Sigmoid colon (tissue), 7 donors: ENCODE measurements at places on chromosomes 5 and 9. TPM values are rescaled to one million over a fixed set of nuclear protein-coding genes. Genes with fewer than 3 reads are reported as not detected.

Gene LEAP2
- 0.36 TPM for total RNA-seq

DNA sequence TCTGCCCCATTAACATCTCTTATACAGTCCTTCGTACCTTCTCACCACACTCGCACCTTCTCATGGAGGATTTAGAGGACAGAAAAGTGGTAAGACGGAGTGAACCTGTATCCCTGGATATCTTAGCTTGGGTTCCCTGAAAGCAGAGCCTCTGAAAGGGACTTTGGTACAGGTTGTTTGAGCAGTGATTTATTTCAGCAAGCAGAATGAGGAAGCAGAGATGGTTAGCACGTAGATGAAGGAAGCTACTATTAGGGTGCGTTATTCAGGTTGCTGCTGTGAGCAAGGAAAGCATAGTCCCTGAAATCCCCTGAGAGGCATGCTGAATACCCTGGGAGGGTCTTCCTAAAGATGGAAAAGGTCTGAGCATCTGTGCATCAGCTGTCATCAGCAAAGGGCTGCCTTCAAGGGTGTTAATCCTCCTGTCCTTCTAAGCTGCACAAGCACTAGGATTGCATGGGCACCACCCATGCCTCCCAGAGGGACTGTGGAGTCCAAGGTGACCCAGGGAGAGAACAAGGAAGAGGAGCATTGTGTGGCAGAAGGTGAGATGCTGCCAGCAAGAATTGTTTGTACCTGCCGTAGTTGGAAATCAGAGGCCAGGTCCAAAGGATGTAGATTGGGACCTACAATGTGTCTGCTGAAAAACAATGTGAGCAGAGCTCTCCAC lies 273.7 kb downstream of the RASEF start:
- H3K36me3 ChIP-seq: no peaks in the 10 kb centered on the region
- no peaks in the 10 kb centered on the region for H3K4me1 ChIP-seq
- no peak for DNase-seq
- H3K27me3 ChIP-seq: no peaks in the 10 kb centered on the region

DNA sequence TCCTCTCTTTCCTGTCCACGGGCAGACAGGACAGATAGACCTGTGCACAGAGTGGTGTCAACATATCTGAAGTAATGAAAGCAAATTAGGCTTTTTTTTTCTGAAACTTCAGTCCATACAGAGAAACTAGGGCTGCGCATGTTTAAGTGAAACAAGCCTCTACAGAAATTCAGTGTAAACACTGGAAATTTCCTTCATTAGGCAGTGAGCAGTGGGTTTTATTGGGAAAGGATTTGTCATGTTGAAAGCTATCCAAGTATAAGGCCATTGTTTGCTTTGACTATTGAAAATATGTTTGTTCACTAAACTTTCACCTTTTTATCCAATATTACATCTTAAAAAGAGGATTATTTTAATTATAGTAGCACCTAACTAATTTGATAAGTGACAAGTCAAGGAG lies 161.2 kb downstream of the AOPEP start:
- no peaks in the 10 kb centered on the region for H3K4me1 ChIP-seq
- no peak for DNase-seq
- H3K27ac ChIP-seq: no peak overlapping the region
- H3K36me3 ChIP-seq: no peaks in the 10 kb centered on the region

- DNase-seq: no peak
- no peak overlapping the region for H3K4me3 ChIP-seq
- no peaks in the 10 kb centered on the region for H3K27me3 ChIP-seq
- no peak overlapping the region for H3K27ac ChIP-seq
Observed at GRCh38 chr5:58127255-58128220, 332.3 kb downstream of the PLK2 start.

- no peaks in the 10 kb centered on the region for H3K27me3 ChIP-seq
- DNase-seq: no peak
- no peaks in the 10 kb centered on the region for H3K4me1 ChIP-seq
- no peaks in the 10 kb centered on the region for H3K36me3 ChIP-seq
- no peak overlapping the region for H3K4me3 ChIP-seq
- H3K27ac ChIP-seq: no peak overlapping the region
Observed at GRCh38 chr5:11247224-11247623, 486.2 kb upstream of the DAP start.

Gene ARHGAP26
- 22.1 TPM for total RNA-seq

Gene C5orf24
- 82.0 TPM for total RNA-seq

Gene ABO
- total RNA-seq: 0.99 TPM

- DNase-seq: peak; percentile 85
- H3K27me3 ChIP-seq: peaks cover 71% of the 10 kb centered on the region
- peaks cover 11% of the 10 kb centered on the region for H3K4me1 ChIP-seq
- H3K27ac ChIP-seq: peak overlapping the region; percentile 48
- H3K36me3 ChIP-seq: no peaks in the 10 kb centered on the region
Observed at GRCh38 chr9:136644593-136645351, 17.9 kb upstream of the EGFL7 start.

Gene TMEM252
- total RNA-seq: not detected

Gene ADAMTSL2
- total RNA-seq: 4.2 TPM

Gene ZBED3
- total RNA-seq: 14.6 TPM

DNA sequence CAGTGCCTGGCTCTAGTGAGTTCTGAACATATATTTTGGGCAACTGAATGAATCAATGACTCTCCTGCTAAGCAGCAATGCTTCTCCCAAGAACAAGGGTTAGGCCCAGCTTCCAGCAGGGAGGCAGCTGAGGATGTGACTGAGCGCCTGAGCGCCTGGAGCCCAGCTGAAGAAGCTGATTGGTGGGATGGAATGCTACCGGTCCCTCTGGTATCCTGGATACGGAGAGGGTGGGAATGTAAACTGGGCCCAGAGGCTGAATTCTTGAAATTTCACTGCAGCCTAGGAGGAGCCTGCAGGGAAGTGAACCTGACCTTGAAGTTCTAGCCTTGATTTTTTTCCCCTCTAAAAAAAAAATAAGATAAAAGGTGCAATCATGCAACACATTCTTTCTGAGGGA lies 43.2 kb downstream of the WWC1 start:
- no peaks in the 10 kb centered on the region for H3K4me1 ChIP-seq
- no peak overlapping the region for H3K4me3 ChIP-seq
- H3K27me3 ChIP-seq: no peaks in the 10 kb centered on the region
- H3K27ac ChIP-seq: no peak overlapping the region
- peak; percentile 33 for DNase-seq
- no peaks in the 10 kb centered on the region for H3K36me3 ChIP-seq

DNA sequence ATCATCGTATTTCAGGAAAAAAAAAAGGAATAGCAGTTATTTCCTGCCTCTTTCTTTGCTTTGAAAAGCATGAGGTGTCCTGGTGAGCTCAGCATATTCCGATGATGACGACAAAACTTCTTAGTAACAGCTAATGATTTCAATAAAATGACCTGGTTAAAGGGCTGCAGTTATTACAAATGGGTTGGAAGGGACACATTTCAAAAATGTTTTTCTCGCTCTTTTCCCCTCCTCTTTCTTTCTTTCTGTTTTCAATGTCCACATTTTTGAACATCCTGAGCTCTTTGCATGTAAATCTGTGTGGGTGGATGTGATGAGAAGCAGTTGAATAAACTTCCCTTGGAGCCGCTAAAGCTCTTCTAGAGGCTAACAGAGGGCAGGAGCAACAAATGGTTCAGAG lies 186.8 kb upstream of the SLC27A6 start:
- no peaks in the 10 kb centered on the region for H3K36me3 ChIP-seq
- no peak for DNase-seq
- peaks cover 7% of the 10 kb centered on the region for H3K4me1 ChIP-seq
- H3K27me3 ChIP-seq: no peaks in the 10 kb centered on the region
- no peak overlapping the region for H3K4me3 ChIP-seq

Gene DBN1
- 100.0 TPM for total RNA-seq

DNA sequence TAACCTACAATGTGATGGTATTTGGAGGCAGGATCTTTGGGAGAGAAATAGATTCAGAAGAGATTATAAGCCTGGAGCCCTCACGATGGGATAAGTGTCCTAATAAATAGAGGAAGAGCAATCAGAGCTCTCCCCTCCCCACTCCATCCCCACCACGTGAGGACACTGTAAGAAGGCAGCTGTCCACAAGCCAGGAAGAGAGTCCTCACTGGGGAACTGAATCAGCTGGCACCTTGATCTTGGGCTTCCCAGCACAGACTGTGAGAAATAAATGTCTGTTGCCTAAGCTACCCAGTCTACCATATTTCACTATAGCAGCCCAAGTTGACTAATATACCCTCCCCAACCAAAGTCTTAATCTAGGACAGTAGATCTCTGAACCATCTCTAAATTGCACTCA lies 118.1 kb downstream of the SUSD1 start:
- H3K4me3 ChIP-seq: no peak overlapping the region
- no peak overlapping the region for H3K27ac ChIP-seq
- H3K4me1 ChIP-seq: no peaks in the 10 kb centered on the region

Gene SLC44A1
- 25.2 TPM for total RNA-seq

- no peaks in the 10 kb centered on the region for H3K36me3 ChIP-seq
- H3K4me3 ChIP-seq: no peak overlapping the region
- H3K4me1 ChIP-seq: no peaks in the 10 kb centered on the region
- no peaks in the 10 kb centered on the region for H3K27me3 ChIP-seq
- no peak overlapping the region for H3K27ac ChIP-seq
Observed at GRCh38 chr5:63953217-63953616, 9.0 kb downstream of the HTR1A start.
